ENCODE measurements at places on chromosomes 6 and 20.
A peak's percentile ranks its signal among the peaks of the same experiment; 100 is the strongest.

DNA sequence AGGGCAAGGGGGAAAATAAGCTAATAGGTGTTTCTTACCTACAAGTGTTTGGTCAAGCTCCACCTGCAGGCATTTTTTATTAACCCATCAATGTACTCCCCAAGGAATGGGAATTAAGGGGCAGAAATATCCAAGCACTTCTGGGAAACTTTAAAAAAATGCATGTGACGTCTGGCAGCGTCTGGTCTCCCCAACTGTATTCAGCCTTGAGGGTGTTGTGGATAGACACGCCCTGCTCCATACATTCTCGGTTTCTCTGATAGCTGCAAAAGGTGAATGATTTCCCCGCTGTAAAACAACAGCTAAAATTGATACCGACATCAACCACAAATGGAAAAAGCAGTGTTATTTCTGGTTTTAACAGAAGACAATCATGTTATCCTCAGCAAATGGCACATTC lies 2.5 kb upstream of the FOXQ1 start:
- no peak for DNase-seq

DNA sequence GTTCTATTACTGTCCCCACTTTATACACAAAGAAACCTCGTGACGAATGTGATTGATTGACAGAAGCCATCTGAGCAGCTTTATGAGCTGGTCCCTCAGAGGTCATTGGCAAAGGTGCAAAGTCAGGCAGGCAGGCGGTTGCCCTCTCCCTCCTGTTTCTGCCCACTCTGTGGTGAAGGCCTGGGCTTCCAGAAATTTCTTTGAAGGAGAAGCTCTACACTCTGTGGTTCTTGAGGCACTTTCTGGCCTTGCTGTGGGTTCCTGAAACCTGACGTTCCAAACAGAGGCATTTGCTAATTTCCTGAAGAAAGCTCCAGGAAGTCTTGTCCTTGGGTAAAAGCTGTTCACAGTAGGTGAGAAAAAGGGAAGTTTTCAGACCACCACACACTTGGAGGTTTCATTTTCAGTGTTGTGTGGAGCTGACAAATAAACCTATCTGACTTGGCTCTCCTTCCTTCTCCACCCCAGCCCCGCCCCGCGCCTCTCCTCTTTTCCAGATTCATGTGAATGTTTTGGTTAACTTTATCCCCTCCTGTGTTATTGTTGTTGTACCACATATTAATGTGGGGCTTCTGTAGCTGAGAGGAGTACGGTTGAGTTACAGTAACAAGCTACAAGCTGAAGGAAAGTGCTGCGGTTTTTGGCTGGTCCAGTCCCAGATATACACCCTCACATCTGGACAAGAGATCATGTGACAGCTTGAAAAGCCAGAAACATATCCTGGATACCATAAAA lies 274.1 kb downstream of the CLIC5 start:
- no peak for DNase-seq

- DNase-seq = no peak
Measured at GRCh38 chr20:18007534-18008292, 38.9 kb downstream of the MGME1 start.

DNA sequence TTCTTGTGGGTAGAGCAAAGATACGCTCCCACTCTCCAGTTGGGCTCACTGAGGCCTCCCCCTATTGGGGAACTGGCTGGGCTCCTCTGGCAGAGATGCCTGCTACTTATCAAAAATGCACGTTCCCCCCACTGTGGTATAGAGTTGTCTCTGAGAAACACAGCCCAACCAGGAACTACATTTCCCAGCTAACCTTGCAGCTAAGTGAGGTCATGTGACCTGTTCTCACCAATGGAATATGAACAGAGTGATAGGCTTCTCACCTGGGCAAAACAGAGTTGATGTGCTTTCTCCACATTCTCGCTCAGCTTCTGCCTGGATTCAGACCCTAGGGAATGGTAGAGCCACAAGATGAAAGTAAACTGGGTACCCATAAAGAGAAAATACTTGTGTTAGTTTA lies 49.1 kb upstream of the PTPRT start:
- DNase-seq = peak; percentile 12

DNA sequence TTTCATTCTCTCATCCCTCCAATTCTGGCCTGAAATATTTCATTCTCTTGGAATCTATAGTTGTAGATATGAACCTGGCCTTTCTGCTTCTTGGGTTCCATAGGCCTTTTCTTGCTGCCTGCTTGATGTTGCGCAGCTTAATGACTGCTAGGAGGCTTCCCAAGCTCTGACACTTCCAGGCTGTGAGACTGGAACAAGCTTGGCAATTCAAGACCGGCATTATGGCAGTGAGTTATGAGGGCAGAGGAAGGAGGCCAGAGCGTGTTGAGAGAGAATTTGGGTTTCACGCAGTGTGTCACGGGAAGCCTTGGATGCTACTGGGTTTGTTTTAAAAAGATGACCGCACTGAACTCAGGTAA lies 948 bp upstream of the DNAJC5 start:
- DNase-seq = no peak

DNA sequence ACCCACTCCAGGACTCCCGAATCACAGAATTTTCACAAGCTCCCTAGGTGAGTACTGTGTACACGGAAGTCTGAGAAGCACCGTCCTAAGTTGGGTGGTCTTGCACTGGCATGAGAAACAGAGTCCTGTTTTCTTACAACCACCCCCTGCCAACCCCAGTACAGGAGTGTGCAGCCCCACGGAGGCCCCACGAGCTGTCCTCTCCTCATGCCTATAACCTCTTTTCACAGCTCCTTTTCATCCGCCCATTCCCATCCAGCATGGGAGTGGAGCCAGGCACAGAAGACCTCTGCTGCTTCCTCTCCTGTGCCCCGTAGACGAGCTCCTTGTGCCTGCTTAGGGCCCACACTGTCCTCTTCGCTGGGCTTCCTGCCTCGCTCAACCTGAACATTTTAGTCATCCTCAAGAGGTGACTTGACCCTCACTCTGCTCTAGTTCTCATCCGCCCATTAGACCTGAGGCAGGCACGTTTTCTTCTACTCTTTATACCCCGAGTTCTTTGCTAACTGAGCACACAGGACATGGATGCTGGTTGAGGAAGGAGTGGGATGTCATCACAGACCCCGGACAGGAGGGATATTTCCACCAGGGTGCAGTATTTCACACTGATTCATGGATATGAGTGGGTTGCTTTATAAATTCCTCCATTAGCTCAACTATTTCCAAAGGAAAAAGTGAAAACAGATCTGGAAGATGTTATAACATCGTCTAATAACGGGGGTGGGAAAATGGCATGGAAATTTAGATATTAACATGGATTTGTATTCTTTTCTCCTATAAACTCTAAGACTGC lies 160.5 kb downstream of the TTLL2 start:
- no peak for DNase-seq

Data from Caki2 (cell line).